ENCODE measurements at places on chromosomes 4 and X.

DNA sequence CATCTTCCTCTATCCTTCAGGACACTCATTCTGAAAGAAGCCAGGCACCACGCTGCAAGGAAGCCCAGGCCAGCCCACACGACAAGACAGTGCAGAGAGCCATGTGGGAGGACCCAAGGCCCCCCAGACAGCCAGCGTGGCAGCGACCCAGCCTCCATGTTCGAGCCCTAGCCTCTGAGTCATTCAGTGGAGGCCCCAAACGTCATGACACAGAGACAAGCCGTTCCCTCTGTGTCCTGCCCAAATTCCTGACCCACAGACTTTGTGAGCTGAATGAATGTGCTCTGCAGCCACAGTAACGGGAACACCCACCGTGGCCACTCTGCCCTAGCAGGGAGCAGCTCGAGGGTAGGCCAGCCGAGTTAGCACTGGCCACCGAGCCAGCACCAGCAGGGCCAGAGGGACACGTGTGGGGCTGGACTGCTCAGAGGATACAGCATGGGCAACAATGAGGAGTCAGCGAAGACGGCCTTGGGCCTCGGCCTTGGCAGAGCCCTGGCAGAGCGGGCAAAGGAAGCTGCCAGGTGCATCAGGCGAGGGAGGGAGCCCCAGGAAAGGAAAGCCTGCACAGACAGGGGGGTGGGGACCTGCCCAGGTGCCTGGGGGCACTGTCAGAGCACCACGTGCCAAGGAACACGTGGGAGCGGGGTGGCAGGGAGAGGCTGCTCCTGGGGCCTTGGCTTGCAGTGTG lies 8.6 kb downstream of the BLOC1S4 start:
- DNase-seq: no peak

DNA sequence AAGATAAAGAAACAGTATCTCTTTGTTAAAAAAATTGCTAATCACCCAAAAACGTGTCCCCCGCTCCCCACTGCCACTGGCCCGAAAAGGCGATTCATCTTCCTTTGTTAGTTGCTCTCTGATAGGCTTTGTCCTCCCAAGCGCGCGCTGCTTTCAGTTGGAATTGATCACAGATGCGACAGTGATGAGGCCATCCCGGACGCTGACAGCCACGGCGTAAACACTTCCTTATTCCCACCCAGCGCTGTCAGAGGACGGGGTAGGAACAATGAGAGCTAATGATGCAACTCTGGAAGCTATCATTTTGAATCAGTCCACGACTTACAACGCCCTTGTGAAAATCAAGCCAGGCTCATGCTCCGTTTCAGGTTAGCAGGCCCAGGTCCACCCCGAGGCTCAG lies 21.4 kb downstream of the SOD3 start:
- no peak for DNase-seq

DNA sequence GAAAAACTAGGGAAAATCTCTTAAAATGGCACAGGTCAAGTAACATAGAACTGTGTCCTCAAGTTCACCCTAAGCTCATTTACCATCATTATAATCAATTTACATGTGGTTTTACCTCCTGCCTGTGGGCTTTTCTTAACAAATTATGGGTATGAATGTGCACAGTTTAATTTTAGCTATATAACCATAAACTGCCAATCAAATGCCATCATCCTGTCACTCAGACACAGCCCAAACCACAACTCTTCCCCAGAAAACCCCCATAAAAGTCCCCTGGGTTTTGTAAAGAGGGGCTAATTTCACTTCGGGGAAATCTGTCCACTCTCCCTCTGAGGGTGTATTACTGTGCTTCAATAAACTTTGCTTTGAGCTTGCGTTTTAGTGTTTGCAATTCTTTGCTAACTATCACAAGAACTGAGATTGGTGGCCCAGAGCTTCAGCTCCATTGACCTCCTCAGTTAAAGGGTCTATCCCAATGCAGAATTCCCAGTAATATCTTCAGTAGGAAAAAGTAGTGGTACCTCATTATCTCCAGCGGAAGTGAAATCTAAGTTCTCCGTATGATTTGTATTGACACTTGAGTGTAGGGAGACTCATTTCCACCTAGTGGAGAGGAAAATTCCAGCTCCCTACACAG lies 394.6 kb downstream of the SPOCK3 start:
- DNase-seq: no peak

GRCh38 chrX:42704454-42704853 lies 73.5 kb downstream of the PPP1R2C start:
- DNase-seq: no peak

DNA sequence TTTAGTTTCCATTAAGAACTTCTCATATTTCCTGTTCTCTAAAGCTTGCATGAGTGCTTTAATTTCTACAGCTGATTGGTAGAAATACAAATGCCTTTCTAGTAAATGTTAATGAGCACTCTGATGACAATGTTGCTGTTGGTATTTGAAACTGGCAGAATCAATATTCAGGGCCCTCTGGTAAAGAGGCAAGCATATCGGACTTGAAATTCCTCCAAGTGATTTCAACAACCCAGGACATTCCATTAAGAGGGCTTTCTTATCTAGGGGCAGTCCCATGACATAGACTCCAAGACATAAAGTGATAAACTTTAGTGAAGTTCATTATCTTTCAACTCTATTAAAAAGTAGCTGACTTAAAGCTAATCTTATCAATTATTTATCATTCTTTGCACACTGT lies 83.1 kb upstream of the VCX start:
- no peak for DNase-seq

GRCh38 chr4:41602113-41602512 lies 64.2 kb downstream of the LIMCH1 start:
- DNase-seq: no peak

DNA sequence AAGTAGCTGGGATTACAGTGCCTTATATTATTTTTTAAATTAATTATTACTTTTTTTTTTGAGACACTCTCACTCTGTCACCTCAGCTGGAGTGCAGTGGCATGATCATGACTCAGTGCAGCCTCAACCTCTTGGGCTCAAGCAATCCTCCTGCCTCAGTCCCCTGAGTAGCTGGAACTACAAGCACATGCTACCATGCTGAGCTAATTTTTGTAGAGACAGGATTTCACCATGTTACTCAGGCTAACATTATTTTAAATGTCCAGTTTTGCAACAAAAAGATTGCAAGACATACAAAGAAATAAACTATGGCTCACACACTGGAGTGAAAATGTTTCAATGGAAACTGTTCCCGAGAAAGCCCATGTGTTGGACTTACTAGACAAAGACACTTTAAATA lies 59.2 kb downstream of the MND1 start:
- DNase-seq: no peak
